Activated naive CD8-positive, alpha-beta T cell treated with anti-CD3 and anti-CD28 coated beads for 36 hours (primary cell): ENCODE measurements at places on chromosomes 1 and 21.

DNA sequence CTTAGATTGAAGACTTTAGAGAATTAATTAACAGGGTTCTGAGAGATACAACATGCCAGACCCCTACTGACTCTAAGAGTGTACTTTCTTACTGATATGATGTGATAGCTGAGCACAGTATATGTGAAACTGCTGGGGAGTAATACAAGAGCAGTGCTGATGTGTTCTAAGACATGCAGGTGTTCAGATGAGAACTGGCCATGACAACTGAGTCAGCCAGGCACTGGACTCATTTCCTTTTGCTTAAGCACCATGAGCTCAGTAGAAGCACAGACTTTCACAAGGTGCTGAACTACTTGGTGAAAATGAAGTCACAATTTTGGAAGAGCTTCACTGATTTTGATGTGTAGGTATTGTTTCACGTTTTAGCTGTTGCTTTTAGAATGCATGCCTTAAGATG, 15.9 kb upstream of the POGZ start:
- DNase-seq = no peak

- no peak for DNase-seq
These were observed 30.2 kb downstream of the PRDX6 start for GRCh38 chr1:173507205-173507846.

DNA sequence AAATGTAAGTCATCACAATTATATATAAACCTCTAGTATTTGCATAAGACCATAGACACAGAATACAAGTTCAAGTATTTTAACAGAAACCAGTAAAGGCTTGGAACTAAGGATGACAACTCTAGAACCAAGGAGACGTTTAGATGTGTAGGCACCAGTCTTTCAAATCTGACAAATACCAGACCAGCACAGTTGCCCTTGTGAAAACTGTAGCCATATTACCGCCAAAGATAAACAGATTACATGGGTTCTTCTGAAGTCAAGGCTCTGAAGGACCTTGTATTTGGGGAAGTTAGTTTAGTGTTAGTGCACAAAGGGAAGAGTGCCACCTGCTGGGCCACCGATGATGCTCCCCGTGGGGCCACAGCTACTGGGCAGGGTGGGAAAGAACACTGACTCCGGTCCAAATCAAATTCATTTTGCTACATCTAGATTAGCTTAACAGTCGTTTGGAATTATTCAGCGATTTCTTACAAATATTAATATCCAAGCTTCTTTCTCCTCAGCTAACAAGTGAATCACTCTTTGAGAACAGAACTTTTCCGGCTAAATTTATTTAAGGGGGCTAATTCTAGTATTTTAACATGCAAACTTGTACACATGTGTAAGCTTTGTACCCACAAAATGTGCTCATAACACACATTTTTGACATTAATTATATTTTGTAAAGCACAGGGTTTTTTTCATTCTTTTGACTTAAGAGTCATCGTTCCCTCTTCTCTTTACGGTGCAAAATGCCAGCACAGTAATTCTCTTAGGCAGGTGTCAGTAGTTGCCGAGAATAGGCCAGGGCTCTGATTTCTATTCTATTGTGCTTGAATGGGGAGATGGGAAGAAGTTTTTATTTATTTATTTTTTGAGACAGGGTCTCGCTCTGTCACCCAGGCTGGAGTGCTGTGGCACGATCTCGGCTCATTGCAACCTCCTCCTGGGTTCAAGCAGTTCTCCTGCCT, 8.0 kb upstream of the NIBAN1 start:
- peak; percentile 70 for DNase-seq

- no peak for DNase-seq
These were observed 102.8 kb downstream of the RAVER2 start for GRCh38 chr1:64847666-64848065.

DNA sequence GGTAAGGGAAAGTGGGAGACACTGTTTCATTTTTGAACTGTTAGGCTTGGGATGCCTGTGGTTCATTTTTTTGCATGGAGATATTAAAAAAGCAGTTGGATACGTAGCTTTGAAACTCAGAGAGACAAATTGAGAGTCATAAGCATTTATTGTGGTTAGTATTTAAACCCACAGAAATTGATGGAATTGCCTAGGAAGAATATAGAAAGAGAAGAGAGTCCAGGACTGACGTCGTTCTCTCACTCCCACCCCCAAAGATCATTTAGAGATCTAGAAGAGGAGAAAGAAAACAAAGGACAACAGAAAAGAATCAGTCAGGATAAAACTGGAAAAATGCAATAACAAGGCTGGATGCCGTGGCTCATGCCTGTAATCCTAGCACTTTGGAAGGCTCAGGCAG, 73.2 kb upstream of the BMP8A start:
- no peak for DNase-seq

- DNase-seq = no peak
These were observed 141.8 kb downstream of the RGS7 start for GRCh38 chr1:241215203-241215602.

DNA sequence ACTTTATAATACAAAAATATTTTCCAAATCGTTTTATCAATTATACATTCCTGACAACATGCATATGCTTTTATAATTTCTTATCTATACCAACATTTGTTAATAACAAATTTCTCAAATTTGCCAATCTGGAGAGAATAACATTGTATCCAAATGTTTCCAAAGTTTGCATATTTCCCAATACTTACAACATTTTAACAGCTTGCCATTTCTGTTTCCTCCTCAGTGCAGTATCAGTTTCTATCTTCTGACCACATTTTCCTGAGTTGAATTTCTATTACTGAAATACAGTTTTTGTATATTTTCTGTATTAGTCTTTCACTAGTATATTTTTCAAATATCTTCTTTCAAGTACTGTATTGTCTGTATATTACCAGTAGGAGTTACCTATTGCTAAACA, 1594.3 kb downstream of the PLA2G4A start:
- DNase-seq = no peak
